CD4-positive, alpha-beta T cell treated with Interleukin-1 beta for 1 hour (primary cell): ENCODE measurements at places on chromosomes 5 and 9.
A peak's percentile ranks its signal among the peaks of the same experiment; 100 is the strongest.

- no peak for DNase-seq
These were observed 1058.7 kb upstream of the WWC1 start for GRCh38 chr5:167232675-167233311.

GRCh38 chr5:6397536-6398269 is 19.4 kb upstream of the MED10 start:
- no peak for DNase-seq

DNA sequence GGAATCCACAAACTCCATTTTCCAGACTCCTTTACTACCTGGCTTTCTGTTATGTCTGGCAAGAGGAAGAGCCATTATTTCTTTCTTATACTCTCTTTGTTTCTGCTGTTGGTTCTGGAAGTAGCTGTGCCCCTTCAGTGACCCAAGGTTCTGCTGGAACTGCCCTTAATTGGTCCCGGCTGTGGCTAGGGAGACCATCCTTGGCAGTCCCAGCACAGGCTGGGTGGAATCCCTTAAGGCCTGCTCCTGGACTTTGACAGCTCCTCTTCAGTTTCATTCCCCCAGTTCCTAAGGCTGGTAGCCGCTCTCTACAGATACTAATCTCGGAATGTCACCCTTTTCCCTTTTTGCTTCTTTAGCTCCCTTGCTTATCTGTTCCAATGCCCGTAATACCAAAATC is 81.9 kb upstream of the GLIS3 start:
- no peak for DNase-seq

DNA sequence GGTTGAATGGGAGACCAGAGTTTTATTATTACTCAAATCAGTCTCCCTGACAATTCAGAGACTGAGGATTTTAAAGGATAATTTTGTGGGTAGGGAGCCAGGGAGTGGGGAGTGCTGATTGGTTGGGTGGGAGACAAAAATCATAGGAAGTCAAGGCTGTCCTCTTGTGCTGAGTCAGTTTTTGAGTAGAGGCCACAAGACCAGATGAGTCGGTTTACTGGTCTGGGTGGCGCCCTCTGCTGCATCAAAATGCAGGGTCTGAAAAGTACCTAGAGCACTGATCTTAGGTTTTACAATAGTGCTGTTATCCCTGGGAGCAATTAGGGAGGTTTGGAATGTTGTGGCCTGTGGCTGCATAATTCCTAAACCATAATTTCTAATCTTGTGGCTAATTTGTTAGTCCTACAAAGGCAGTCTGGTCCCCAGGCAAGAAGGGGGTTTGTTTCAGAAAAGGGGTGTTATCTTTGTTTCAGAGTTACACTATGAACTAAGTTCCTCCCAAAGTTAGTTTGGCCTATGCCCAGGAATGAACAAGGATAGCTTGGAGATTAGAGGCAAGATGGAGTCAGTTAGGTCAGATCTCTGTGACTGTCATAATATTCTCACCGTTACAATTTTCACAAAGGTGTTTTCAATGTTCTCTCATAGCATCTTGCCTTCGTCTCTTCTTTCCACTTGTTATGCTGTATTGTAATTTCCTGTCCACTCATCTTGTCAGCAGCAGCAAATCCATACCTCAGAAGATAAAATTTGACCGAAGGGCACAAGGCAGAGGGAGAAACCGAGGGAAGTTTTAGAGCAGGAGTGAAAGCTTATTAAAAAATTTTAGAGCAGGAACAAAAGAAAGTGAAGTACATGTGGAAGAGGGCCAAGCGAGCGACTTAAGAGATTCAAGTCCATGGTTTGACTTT is 59.2 kb upstream of the CLINT1 start:
- DNase-seq, result peak; percentile 47

GRCh38 chr5:180170810-180171567 is 38.0 kb downstream of the RASGEF1C start:
- no peak for DNase-seq

DNA sequence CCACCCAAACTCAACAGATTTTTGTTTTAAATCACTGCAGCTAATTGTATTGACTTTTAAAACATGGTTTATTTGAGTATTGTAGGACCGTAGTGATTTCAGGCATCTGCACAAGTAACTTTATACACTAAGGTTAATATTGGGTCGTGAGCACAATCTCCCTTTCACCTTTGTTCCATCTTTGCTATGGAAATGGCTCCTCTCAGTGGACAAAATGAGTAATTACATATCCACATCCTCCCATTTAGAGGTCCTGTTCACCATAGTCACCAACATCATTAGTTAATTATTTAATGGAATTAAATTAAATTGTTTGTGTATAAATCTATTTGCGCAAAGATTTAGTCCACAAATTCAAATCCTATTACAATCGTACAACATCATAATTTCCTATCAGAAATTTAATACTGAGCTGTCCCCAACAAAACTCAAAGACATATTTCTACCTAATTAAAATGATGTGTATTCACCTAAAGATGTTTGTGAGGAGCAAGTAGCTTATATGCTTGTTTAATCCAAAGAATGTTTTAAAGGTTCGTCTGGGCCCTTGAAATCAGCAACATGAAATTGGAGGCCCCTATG is 173.0 kb upstream of the DAPK1 start:
- peak; percentile 52 for DNase-seq

- no peak for DNase-seq
These were observed 82.2 kb upstream of the HSPA9 start for GRCh38 chr5:138657360-138657759.

DNA sequence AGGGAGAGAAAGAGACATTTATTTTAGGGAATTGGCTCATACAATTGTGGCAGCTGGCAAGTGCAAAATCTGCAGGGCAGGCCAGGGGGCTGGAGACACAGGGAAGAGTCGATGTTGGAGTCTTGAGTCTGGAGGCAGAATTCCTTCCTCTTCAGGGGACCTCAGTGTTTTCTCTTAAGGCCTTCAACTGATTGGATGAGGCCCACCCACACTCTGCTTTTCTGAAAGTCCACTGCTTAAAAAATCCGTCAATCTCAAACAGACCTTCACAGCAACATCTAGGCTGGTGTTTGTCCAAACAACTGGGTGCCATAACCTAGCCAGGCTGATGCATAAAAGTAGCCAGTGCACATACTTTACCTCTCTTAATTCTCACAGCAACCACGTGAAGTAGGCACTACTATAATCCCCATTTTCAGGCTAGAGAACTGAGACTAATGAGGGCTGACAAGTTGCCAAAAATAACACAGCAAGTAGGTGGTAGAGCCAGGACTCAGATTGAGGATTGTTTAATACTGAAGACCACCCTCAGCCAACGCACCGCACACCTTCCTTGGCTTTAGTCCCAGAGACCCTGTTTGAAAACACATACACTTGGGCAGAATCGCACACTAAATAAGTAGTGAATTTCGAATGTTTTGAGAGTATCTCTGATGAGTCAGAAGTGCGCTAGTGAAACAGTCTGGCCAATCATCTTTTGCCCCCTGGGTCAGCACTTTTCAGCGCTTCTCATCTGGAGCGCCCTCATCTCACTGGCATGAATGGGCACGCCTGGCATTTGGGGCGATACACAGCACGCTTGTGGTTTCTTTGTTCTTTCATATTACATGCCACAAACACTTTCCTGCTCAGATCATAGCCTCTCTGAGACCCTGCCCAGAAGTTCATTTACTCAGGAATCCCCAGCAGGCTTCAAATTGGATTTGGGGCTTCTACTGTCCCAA is 591.4 kb downstream of the CCDC171 start:
- DNase-seq, result no peak

- DNase-seq, result no peak
These were observed 12.3 kb downstream of the ARSB start for GRCh38 chr5:78972654-78973428.

- no peak for DNase-seq
These were observed 360.6 kb upstream of the MEF2C start for GRCh38 chr5:89243611-89244010.

- no peak for DNase-seq
These were observed 255.8 kb upstream of the SLC24A2 start for GRCh38 chr9:20044686-20045085.

DNA sequence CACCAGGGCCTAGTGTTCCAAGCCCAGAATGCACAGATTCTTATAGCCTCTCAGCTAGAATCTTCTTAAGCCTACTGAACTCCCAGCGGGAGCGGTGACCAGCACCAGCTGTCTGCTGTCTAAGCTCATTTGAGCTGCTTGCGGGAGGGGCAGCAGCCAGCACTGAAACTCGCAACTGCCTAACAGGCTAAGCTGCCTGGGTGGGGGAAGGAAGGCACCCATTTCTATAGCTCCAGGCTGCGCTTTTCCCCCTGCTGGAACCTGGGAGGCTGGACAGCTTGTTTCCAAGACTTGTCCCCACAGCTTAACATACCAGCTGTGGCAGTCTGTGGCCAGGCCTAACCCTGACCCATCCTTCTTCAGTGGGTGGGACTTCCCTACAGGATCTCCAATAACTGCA is 512.9 kb downstream of the EFNA5 start:
- DNase-seq, result no peak

DNA sequence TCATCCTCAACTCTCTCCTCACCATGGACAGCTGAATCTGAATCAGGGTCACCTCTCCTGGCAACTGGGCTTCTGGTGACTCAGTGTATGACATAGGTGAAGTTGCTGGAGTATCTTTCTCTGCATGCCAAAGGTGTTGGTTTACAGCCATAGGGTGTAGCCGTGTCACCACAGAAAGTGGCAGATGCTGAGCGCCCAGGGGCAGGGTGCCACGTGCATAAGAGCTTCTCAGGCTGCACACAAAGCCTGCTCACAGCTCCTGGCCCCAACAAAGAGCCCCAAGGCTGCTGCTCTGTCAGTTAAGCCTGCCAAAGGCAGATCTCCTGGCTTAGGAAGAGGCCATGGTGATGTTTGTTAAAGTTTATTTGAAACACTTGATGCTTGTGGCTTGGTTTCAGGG is 297.7 kb upstream of the WWC1 start:
- no peak for DNase-seq

- no peak for DNase-seq
These were observed 39.1 kb downstream of the NIPBL start for GRCh38 chr5:36915653-36916052.

DNA sequence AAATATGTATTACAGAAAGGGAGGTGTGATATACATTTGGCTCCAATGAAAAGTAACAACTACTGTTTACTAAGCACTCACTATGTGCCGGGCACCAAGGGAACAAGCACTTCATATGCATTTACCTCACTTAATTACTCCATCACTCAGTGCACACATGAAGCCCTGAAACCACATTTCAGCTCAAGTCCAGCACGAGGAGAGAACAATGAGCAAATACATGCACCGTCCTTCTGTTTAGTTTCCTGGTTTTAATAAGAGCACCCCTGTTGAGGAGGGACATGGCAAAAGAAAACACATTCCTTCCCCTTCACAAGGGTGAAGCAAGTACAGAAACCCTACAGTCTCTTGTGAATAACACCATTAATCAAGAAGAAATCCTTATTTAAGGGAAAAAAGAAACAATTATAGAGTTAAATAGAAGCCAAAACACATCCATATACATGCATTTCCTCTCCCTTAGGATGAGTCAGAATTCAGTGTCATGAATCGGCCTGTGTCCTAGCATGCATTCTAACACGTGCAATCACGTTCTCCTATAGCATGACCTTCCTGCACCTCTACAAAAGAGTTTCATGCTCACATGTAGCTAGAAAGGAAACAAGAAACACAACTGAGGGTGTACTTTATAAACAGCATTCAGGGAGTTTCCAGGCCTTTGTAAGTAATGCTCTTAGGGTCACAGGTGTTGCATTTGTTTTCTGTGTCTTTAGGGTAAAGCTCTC is 411.6 kb downstream of the BNC2 start:
- DNase-seq, result no peak

GRCh38 chr5:4699592-4699991 is 440.5 kb upstream of the ADAMTS16 start:
- DNase-seq, result no peak

GRCh38 chr5:143862271-143862670 is 50.3 kb downstream of the HMHB1 start:
- DNase-seq, result no peak

GRCh38 chr9:118455788-118456187 is 751.6 kb downstream of the TLR4 start:
- DNase-seq, result no peak

GRCh38 chr5:44385291-44385900 is 3.8 kb downstream of the FGF10 start:
- DNase-seq, result no peak

DNA sequence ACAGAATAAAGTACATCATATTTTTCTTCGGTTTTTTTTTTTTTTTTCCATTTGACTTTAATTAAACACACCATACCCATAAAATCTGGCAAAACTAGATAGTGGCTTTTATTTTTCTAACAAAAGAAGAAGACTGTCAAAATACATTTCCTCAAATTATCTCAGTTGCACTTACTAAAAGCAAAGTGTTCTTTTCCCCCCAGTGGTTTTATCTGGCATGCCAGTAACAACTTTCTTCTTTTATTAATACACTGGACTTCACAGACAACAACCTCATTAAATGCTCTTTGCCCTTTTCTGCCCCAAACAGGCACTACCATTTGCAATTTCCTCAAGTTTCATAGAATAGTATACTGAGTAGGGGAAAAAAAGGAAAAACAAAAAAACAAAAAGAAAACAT is 1792.3 kb downstream of the EFNA5 start:
- DNase-seq, result no peak

- DNase-seq, result no peak
These were observed 195.2 kb upstream of the PTGER4 start for GRCh38 chr5:40484495-40484894.

DNA sequence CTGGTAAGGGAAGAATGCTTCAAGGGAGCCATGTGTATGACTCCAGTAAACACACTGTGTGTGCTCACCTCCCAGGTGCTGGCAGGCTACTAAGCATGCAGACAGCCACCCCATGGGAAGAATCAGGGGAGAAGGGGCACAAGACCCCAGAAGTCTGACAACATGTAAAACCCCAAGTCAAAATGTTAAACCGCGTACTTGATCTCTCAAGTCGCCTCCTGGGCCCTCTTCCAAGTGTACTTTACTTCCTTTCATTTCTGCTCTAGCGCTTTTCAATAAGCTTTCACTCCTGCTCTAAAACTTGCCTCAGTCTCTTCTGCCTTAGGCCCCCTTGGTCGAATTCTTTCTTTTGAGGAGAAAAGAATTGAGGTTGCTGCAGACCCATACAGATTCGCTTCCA is 31.3 kb downstream of the DAPK1 start:
- DNase-seq, result no peak

GRCh38 chr9:4298255-4299004 is 1.4 kb downstream of the GLIS3 start:
- DNase-seq, result peak; percentile 4

- no peak for DNase-seq
These were observed 44.7 kb upstream of the ZNF608 start for GRCh38 chr5:124790895-124791732.

- DNase-seq, result no peak
These were observed 164.3 kb downstream of the AGTPBP1 start for GRCh38 chr9:85577353-85577952.

DNA sequence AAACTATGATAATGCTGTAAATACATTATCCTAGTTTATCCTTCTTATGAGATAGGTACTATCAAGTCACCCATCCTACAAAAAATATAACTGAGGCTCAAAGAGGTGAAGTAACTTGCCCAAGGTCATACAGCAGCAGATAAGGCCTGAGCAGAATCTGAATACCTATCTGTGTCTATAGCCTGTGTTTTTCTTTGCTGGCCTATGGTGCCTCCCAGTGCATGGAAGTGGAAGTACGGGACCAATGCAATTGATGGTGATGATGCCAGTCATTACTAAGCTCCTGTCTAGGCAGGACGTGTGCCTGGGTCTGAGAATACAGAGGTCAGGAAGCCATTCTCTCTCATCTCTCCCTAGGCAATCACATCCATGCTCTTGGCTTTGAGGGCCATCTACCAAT is 67.8 kb downstream of the FAT2 start:
- DNase-seq, result peak; percentile 42
